ENCODE measurements at places on chromosomes 2 and 18.
A peak's percentile ranks its signal among the peaks of the same experiment; 100 is the strongest.

DNA sequence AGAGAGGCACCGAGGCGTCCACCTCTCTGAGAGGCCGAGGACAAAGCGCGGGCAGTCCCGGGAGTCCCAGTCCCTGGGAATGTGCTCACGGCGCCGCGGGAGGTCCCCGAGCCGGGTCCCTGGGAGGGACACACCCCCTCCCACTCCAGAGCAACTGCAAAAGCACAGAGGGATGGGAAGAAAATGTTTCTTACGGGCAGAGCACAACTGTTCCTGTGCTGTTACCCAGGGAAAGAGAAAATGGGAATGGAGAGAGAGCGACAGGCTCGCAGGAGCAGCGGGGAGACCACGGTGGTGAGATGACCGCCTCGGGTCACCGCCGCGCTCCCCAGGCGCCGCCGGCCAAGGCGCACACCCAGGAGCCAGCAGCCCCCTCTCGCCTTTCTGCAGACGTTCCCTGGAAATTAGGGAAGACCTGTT lies 1.2 kb upstream of the BCL11A start:
- DNase-seq: no peak

GRCh38 chr18:35368595-35368994 lies 8.5 kb downstream of the ZNF396 start:
- no peak for DNase-seq

GRCh38 chr18:46759890-46760289 lies 3.0 kb upstream of the ST8SIA5 start:
- no peak for DNase-seq

DNA sequence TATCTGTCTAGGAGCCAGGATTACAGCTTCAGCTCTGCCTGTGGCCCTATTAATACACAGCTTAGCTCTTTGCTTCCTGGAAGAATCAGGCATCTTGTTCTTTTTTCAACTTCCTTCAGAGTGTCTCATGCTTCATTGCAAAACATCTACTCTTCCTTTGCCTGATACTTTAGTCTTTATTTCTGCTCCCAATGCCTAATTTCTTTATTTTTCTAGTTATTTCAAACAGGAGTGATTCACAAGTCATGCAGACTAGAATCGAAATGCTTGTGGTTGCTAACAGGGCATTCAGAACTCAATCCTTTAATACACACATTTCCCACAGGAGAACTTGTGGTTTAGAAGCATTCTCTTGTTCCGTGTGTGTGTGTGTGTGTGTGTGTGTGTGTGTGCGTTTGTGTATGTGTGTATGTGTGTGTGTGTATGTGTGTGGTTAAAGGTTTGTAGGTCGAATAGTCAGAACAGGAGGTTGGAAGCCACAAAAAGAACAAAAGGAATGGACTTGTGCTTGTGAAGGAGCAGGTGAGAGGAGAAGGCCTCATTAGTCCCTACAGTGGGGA lies 28.3 kb upstream of the INSIG2 start:
- DNase-seq: no peak

DNA sequence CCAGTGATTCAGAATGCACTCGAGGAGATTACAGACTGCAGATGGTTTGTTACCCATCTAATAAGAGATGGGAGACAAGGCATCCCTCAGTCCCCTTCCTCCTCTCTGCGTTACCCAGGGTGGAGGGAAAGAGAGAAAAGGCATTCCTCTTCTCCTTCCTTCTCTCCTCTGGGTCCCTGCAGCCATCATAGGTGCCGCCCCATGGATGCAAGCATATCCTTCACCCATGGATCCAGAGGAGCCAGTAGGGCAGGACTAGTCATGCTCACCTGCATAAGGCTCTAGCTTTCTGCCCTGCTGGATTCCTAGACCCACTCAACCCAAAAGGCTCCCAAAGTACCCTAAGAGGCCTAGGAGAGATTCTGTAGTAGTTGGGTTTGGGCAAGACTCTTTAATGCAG lies 20.4 kb downstream of the CMPK2 start:
- no peak for DNase-seq

DNA sequence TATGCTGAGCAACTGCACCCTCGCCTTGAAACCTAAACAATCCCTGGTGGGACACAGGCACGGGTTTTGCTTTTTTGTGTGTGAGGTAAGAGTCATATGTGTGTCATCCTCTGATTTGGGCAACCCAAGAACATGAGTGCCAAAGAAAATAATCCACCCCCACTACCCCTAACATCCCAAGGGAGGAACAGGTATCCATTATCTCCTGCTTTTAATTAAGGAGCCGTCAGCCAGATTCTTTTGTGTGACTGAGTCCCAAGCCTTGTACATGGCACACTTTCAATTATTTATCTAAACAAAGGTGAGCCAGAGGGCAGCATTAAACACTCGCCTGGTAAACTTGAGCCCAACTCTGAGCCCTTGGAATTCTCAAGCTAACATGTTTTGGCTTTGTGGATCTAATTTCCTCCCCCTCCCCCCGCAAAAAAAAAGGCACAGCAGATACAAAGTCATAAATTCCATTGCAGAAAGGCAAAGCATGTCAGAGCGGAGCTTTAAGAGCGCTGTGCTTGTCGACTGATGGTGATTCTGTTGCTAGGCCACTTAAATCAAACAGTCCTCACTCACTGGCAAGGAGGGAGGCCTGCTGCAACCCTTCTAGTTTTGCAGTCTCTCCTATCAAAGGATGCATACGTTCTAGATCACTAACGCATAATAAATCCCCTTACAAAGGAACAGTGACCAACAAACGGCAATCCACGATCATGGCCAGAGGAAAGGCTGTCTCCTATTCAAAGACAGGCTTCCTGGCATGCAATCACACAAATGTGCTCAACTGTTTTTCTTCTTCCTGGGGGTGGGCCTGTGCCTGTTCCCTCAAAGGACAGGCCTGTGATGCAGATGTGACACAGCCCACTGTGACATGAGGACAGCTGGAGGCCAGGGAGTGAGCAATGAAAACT lies 143.5 kb upstream of the LMAN1 start:
- DNase-seq: peak; percentile 38

DNA sequence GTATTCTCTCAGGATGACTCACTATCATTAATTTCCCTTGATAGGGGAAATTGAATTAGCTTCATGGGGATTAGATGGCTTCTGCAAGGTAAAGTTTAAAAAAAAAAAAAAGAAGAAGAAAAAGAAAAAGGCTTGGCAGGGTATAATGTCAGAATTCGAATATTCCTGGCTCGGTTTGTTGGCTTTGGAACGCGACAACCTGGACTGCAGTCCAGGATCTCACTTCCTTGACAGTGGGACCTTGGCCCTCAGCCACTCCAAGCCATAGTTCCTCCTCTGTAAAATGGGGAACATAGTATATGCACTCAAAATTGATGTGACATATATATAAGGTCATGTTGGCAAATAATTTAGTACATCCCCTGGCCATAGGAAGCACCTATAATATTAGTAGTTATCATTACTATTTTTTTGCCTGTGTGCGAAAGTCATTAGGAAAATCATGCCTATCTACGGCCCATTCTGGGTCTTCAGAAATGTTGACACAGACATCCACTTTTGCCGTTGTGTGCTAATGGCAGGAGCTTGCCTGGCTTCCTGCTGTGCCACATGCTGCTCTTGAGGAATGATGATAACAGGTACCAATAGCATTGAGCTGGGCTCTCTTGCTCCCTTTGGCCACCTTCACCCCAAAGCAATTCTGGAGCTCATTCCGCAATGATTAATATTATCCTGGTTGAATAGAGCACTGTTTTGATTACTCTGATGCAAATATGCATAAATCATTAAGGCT lies 97.9 kb downstream of the MTCL1 start:
- DNase-seq: no peak

GRCh38 chr18:59265974-59266369 lies 7.3 kb downstream of the RAX start:
- no peak for DNase-seq

GRCh38 chr2:223082706-223083105 lies 30.7 kb downstream of the KCNE4 start:
- DNase-seq: no peak

GRCh38 chr2:149221898-149222297 lies 108.5 kb upstream of the LYPD6 start:
- DNase-seq: no peak

- DNase-seq: no peak
Observed at GRCh38 chr18:76402026-76402990, 92.7 kb downstream of the ZNF516 start.

GRCh38 chr2:188527581-188527993 lies 235.9 kb downstream of the GULP1 start:
- DNase-seq: no peak

DNA sequence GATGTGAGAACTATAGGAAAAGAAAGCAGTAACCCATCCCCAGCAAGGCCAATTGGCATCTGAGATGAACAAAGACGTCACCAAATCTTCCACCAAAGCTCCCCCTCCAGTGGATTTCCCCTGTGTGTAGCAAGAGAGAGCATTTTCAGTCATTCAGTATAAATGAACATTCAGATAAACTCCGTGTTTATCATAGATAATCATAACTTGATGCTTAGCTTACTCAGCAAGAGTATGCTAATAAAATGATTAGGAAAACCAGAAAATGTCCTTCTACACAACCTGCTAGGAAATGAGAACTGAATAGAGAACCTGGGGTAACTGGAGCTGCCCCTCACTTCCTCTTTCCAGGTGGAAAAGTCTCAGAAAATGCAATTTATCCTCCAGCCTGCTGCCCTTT lies 198.0 kb upstream of the CCDC150 start:
- DNase-seq: no peak

DNA sequence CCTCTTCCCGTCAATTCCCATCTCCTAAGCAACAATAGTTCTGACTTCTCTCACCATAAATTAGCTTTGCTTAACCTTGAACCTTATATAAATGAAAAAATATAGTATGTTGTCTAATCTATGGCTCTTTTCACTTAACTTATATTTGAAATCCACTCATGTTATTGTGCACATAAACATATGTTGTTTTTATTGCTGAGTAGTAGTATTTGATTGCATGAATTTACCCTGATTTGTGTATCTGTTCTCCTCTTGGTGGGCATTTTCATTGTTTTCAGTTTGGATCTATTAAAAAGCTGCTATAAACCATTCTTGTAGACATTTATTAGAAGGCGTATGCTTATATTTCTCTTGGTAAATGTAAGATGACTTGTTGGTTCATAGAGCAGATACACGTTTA lies 874.3 kb upstream of the ZEB2 start:
- DNase-seq: no peak

GRCh38 chr2:226466589-226466988 lies 333.0 kb downstream of the IRS1 start:
- DNase-seq: no peak

- no peak for DNase-seq
Observed at GRCh38 chr2:28670856-28671255, 80.8 kb upstream of the PPP1CB start.

DNA sequence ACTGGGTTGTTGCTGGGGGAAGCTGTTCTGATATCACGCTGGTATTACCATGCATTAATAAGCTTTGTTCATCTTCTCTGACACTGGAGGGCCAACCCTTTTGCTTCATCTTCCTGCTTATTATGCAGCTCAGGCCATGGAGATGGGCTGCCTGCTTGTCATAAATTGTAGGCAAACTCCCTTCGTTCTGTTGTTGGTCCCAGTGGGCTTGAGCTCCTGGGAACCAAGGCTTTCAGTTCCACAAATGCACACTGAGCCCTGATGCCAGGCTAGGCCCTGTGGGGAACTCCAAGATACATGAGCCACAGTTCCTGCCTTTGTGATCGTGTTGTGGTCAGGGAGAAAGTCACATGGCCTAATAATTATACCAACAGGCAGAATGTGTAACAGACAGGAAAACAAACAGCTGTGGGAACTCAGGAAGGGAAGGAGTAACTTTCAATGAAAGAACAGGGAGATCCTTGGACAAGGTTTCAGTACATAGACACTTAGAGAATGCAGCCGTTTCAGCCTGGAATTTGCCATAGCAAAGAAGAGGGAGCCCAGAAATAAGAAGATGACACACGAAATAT lies 49.0 kb upstream of the BCL2L11 start:
- peak; percentile 43 for DNase-seq

DNA sequence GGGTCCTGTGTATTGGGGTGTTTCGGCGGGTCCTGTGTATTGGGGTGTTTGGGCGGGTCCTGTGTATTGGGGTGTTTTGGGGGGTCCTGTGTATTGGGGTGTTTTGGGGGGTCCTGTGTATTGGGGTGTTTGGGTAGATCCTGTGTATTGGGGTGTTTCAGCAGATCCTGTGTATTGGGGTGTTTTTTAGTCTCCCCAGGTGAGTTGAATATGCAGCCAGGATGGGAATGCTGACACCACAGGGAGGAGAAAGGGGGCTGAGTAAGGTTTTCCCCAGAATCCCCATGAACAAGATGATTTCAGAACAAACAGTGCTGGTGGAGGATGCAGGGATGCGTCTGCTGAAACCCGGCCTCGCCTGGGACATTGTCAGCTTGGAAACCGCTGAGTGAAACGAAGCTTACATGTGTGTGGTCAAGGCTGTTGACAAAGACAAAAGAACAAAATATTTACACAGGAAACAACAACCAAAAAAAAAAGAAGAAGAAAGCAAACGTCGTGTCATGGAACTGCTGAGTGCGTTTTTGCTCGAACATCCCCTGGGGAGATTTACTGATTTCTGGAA lies 88.5 kb upstream of the ODC1 start:
- DNase-seq: no peak

DNA sequence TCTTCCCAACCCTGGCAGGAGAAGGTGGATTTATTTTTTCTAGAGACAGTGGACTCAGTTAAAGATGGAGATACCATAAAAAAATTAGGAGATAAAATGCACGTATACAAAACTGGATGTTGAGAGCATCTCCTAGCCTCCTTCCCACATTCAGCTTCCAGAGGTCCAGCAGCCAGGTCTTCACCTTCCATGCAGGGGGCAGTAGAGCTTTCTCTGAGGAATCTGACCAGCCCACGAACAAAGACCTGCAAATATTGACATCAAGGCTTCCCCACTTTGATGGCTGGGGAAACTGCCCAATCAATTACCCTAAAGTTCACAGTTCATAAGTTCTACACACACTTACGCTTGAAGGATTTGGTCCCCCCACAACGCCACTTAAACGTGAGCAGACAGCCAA lies 24.5 kb downstream of the AQP4 start:
- no peak for DNase-seq

- no peak for DNase-seq
Observed at GRCh38 chr2:136301006-136301405, 183.1 kb upstream of the CXCR4 start.

DNA sequence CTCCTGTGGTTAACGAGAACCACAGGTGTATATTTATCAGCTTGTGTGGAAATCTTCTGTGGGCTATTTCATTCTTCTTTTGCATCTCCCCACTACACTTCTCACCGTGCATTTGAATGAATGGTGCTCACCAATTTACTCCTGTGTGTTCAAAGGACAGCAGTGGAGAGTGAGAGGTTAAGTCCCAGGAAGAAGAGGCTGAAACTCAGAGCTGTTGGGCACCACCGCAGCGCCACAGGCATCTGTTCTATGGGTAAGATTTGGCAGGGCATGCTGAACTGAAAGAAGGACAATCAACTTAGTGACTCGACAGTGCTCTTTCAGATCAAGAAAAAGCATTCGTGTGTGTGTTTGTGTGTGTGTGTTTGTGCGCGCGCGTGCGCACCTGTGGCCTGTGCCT lies 297.9 kb upstream of the SIX2 start:
- DNase-seq: no peak

Data from tibial artery (tissue), 4 donors.